Gastroesophageal sphincter (tissue), 4 donors: ENCODE measurements at places on chromosomes 7 and 10. TPM values are rescaled to one million over a fixed set of nuclear protein-coding genes. Genes with fewer than 3 reads are reported as not detected.

The PRR15 gene
- not detected for total RNA-seq

The OR2A5 gene
- total RNA-seq = not detected

The ECHDC3 gene
- 16.6 TPM for total RNA-seq

The ANKRD30A gene
- not detected for total RNA-seq

The STAMBPL1 gene
- 19.9 TPM for total RNA-seq

The HOXA4 gene
- 12.1 TPM for total RNA-seq

The AUTS2 gene
- 48.7 TPM for total RNA-seq

GRCh38 chr10:49115796-49116508, 630 bp upstream of the VSTM4 start:
- ATAC-seq = no peak

GRCh38 chr10:109019001-109019424, 904.3 kb downstream of the XPNPEP1 start:
- ATAC-seq = peak; percentile 58

DNA sequence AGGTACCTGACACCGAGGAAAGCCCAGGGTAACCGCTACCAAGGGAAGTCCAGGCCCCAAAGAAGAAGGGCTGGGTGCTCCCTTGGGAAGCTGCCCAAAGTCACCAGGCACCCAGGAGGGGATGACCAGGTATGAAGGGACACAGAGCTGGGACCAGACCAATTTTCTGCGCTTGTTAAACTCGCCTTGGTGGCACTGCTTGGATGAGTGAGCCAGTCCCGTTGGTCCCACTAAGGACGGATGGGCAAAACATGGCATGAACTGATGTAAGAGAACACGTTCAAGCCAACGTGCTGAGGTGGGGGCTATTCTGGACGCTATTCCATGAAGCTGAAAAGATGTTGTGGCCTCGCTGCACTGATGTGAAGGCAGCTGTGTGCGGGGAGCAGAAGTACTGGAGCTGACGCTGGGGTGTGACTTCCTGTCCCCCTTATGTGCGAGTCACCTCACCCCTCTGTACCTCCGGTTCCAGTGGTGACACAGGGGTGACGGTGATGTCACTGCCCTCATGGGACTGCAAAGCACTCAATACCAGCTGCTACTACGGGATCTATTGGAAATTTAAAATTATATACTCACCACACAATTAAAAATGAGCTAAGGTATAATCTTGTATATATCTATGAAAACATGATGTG, 73.6 kb downstream of the COBL start:
- ATAC-seq = no peak

DNA sequence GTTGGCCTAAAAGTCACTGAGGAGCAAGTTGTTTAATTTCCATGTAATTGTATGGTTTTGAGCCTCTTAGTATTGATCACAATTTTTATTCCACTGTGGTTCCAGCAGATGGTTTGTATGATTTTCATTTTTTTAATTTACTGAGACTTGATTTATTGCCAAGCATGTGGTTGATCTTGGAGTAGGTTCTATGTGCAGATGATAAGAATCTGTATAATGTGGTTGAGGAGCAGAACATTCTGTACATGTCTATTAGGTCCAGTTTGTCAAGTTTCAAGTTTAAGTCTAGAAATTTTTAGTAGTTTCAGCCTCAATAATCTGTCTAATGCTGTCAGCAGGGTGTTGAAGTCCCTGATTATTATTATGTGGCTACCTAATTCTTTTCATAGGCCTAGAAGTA, 22.7 kb upstream of the ZWINT start:
- ATAC-seq = no peak

DNA sequence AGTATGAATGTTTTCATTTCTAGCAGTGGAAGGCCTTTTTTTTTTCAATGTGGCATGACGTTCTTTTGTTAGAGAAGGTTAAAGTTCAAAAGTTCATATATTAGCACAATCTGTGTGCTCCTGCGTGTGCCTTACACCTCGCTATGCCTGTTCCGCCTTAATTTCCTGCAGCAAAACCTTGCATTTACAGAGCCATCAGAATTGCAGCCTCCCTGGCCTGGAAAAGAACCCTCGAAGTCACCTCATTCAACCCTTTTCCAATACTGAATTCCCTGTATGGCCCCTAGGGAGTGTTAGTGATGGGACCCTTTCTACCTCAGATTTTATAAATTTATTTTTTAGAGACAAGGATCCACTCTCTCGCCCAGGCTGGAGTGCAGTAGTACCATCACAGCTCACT, 103.5 kb upstream of the ZNF438 start:
- no peak for ATAC-seq

- no peak for ATAC-seq
These were observed 180.6 kb upstream of the NPVF start for GRCh38 chr7:25408876-25409275.

- ATAC-seq = no peak
These were observed 37.8 kb downstream of the RSU1 start for GRCh38 chr10:16779384-16779915.

DNA sequence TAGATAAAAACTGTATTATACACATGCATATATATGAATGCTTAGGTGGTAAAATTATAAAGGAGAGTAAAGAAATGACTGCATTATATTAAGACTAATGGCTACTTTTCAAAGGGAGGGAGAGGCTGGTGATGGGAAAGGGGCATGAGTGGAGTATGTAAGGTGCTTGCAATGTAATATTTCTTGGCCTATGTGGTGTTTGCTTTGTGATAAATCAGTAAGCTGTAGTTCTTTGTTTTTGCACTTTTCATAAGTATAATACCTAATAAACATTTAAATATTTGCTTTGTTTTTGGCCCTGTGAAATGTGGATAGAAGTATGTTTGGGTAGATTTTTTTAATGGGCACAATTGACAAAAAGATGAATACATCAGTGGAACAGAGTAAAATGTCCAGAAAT, 25.9 kb downstream of the AGBL3 start:
- no peak for ATAC-seq

GRCh38 chr10:43957267-43958070, 308.8 kb upstream of the ZNF32 start:
- no peak for ATAC-seq

DNA sequence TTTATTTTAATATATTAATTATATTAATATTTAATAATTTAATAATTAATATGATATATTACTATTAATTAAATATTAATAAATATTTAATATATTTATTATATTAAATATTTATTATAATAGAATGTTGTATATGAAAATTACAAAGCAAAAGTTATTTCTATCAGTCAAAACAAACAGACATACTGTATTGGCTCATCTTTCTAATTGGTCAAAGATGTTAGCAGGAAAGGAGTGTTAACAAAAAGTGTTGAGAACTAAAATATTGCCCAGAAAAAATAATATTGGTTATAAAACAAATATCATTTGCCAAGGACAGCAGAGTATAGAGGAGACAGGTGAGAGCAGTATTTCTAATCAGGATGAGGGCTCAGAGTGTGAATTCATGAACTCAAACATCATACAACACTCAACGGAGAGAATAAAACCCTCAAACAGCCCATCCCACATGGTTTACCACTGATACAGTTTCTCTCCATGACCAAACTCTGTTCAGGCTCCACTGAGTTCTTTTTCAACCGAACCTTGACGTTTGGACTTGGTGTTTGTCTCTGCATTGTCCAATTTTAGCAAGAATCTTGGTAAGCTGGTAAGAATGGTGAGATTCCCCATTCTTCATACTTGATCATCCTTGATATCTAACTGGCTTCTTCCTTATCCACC, 58.0 kb downstream of the TSPAN12 start:
- no peak for ATAC-seq

- ATAC-seq = no peak
These were observed 4.0 kb upstream of the RAB18 start for GRCh38 chr10:27500096-27500495.

DNA sequence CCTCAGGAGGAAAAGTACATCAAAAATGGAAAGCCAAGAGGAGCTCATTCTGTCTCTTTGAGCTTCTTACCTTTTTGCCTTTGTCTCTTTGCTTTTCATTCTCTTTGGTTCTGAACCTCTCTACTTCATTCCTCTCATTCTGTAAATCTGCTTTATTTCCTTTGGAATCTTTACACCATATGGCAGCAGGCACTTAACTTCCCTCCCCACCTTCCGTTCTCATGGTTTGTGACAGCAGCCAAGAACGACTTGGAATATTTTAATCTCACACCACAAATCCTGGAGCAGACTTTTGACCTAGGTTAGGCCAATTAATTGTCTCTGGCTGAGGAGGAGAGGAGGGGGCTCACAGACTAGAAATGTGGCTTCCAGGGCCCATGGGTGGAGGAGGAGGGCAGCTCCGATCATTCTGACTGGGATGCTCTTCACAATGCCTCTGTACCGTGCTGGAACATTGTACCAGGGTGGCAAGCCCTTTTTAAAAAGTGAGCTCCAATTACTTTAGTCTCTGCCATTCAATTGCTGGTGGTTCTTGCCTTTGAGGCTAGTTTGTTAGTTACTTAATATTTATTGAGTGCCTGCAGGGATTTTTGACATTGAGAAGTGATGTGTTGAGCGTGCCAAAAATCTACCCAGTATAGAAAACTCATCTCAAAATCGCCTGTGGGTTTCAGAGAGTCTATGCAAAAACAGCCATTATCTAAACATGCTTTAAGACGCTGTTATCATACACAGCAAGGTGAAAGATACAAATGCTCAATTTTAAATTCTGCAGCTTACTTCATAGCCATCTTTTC, 386.6 kb downstream of the DPP6 start:
- no peak for ATAC-seq

- no peak for ATAC-seq
These were observed 66.8 kb upstream of the EXOC4 start for GRCh38 chr7:133186060-133186459.
